CD4-positive, alpha-beta T cell treated with Interleukin-10 for 1 hour (primary cell): ENCODE measurements at places on chromosomes 13 and 19.

GRCh38 chr13:52022356-52022755 is 2.1 kb upstream of the UTP14C start:
- DNase-seq, result no peak

- no peak for DNase-seq
Observed at GRCh38 chr19:10018263-10018662, 5.0 kb downstream of the RDH8 start.

DNA sequence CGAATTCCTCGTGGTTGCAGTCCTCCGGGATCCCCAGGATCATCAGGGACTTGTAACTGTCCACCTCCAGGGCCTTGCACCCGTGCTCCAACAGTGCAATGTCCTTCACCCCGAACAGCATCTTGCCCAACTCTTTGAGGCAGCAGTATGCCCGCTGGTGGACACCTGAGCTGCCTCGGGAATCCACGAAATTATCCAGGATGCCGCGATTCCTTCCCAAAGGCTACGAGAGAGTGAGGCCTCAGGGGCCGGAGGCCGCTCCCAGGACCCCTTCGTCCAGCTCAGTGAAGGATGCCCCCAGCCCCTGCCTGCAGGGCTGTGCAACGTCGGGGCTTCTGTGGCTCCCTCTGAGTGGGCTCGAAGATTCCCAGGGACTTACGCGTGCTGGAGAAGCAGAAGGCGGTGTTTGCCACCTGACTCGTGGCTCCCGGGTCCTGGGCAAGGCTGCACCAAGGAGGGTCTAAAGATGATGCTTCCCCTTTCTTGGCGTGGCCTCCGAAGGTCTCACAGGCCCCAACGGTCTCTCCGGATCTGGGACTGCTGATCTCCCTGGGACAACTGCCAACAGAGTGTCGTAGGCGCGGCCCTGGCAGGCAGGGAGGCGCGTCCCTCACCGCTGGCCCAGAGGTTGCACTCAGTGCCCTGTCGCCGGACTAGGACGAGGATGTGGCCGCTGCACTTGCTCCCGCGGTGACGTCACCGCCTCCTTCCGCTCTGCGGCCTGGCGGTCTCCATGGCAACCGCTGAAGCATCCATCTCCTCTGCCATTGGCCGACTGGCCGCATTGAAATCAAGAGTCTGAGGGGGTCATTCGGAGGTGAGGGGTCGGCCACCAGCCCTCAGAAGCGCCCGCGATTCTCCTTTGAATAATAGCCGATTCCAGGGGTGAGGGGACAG is at the start of gene PNMA8C:
PNMA8C (minus strand) TSS at position 698 of the 897 bp plus-strand sequence; CDS start at position 121, 577 bp downstream.
- peak; percentile 63 for DNase-seq

DNA sequence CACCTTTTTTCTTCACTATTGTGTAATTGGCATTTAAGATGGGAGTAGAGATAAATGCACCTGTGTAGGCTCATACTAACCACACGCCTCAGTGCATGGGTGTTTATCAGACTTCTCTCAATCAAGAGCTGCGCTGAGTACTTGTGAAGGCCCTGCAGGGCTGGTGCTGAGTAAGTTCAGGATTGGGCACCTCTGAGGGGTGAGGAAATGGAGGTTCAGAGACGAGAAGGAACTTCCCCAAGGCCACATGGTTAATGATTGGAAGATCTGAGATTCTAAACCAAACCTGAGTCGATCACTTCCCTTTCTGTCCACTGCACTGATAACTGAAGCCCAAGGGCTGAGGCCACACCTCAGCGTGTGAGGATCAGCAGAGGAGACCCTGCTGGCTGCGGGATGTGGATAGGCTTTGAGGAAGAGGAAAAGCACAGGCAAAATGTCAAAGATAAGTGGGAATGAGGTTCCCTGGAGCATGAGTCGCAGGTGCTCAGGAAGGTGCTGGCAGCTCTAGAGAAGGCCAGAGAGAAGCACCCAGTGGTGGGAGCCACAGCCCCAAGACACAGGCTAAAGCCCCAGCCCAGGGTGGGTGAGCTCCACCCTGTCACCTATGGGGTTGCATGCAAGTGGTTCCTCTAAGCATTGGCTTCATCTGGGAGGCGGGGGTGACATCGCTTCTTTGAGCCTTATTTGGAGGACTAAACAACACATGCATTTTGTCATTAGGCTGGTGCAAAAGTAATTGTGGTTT is 32.3 kb upstream of the GJB6 start:
- DNase-seq, result no peak

GRCh38 chr19:27758626-27759505 is 1454.1 kb downstream of the UQCRFS1 start:
- no peak for DNase-seq

- peak; percentile 49 for DNase-seq
Observed at GRCh38 chr13:44436589-44437337, 63.1 kb downstream of the SERP2 start.

- DNase-seq, result no peak
Observed at GRCh38 chr13:113730831-113731191, 28.2 kb upstream of the TMEM255B start.

DNA sequence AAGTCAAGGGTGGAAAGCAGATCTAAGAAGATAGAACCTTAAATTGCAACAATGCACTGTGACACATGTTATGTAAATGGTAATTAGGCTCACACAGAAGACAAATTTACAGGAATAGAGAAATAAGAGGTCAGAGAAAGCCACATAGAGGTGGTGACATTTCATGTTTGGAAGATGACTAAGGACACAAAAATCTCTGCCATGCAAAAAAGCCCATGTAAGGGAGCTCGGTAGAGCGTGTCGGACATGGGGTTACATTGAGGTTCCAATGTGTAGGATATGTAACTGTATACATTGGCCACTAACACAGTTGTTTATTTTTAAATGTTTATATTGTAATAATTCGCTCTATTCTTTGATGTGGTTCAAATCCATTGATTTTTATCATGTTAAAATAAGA is 33.7 kb downstream of the SUGT1 start:
- DNase-seq, result no peak

DNA sequence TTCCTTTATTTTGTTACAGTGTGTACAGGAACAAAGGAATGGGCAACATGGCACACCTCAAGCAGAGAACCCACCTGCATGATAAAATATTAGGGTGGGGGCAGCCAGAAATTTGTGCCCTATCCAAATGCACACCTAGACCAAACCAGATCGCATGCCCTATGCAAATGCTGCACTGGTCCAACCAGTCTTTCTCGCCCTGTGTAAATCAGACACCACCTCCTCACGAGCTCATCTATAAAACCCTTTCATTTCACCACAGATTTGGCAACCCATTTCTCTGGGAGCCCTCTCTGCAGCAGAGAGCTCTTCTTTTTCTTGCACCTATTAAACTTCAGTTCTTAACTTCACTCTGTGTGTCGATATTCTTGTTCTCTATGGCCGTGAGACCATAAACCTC is 1559.2 kb downstream of the SLITRK1 start:
- no peak for DNase-seq

DNA sequence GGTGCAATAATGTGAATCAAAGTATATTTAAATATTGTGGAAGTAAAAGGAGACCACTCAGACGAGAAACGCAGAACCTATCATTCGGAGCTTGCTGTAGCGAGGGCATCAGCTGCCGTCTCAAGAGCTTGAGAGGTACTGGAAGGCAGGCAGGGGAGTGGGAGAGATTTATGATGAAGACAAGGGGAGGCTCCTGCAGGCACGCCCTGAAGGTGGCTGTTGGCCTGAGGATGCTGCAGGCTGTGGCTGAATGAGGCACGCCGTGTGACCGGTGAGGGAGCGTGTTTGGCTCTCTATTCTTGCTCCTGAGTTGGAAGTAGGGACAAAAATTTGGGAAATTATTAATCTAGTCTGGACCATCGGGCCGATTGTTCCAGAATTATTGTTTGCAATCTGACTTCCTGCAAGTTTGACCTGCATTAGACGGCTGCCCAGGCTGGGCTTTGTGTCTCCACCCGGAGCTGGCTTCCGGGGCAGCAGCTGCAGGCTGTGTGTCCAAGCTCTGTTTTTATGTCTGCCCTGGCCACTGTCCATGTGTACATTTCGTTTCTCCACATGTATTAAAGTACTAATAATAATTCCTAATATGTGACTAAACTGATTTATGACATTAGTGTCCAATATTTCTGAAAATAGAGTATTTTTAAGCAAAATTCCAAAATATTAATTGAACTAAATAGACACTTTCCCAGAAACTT is 91.1 kb upstream of the ANKRD10 start:
- no peak for DNase-seq

- peak; percentile 46 for DNase-seq
Observed at GRCh38 chr19:7550987-7551761, 15.7 kb downstream of the PNPLA6 start.

GRCh38 chr19:7497292-7497691 is 8.5 kb upstream of the PEX11G start:
- DNase-seq, result no peak

GRCh38 chr19:15107061-15108010 is at the start of gene SYDE1:
Gene SYDE1 (plus strand): TSS chr19:15107401. CDS start chr19:15107434, 33 bp downstream.
- DNase-seq, result no peak

DNA sequence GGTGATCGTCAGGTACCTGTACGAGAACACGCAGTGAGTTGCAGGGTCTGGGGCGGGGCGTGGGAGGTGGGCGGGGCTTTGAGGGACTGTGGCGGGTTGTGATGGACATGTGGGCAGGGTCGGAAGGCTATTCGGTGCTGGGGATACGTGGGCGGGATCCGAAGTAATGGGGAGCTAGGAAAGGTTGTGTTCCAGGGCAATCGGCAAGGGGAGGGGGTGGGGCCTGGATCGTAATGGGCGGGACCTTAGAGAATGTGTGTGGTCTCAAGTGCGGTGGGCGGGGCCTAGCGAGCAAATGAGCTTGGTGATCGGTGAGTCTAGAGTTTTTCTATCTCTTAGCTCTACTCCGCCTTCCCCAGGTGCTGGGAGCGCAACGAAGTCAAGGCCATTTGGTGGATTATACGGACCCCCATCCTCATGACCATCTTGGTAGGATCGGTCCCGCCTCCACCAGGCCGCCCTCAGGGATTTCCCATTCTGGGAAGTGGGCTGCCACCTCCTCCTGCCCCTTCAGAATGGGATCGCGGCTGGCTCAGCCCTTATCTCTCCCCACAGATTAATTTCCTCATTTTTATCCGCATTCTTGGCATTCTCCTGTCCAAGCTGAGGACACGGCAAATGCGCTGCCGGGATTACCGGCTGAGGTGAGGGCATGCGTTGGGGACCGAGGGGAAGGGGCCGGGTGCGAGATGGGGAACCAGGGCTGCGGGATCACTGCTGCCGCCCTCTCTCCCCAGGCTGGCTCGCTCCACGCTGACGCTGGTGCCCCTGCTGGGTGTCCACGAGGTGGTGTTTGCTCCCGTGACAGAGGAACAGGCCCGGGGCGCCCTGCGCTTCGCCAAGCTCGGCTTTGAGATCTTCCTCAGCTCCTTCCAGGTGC is 9.6 kb downstream of the GIPR start:
- DNase-seq, result peak; percentile 87

DNA sequence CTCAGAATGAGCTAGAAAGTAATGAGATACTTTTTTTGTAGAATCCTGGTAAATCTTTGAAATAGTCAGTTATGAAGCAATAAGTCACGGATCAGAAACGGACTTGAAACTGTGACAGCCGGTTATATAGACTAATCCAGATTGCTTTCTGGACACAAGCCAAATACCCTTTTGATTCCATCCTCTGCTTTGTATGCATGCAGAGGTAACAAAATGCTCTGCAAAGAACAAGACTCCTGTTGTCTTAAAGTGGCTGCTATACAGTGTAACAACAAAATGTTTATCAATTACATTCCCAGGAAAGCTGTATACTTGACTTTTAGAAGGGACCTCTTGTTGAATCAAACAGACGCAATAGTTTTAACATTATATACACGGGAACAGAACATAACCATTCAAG is 66.5 kb upstream of the STARD13 start:
- DNase-seq, result no peak

DNA sequence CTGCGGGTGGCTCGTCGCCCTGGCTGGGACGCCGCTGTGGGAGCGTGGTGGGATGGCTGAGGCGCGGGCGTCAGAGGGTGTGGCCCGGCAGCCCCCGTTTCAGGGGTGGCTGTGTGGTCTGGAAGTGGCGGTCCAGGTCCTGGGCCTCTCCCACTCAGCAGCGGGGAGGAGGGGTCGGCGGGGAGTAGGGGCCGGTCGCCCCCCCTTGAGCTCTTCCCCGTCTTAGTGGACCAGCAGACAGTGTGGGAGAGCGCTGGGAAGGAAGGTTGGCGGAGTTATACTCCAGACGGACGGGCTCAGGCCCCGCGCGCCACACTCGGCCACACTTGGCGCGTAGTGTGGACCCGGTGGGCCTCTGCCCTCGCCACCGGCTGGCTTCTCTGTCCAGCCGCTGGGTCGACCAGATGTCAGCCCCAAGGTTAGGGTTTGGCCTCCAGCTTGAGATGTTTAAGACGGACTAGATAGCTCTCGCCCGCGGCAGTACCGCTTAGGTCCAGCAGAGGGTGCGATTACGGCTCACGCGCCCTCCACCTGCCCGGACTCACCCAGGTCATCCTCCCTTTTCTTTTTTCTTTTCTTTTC is 21.7 kb upstream of the ZNF429 start:
- peak; percentile 75 for DNase-seq

DNA sequence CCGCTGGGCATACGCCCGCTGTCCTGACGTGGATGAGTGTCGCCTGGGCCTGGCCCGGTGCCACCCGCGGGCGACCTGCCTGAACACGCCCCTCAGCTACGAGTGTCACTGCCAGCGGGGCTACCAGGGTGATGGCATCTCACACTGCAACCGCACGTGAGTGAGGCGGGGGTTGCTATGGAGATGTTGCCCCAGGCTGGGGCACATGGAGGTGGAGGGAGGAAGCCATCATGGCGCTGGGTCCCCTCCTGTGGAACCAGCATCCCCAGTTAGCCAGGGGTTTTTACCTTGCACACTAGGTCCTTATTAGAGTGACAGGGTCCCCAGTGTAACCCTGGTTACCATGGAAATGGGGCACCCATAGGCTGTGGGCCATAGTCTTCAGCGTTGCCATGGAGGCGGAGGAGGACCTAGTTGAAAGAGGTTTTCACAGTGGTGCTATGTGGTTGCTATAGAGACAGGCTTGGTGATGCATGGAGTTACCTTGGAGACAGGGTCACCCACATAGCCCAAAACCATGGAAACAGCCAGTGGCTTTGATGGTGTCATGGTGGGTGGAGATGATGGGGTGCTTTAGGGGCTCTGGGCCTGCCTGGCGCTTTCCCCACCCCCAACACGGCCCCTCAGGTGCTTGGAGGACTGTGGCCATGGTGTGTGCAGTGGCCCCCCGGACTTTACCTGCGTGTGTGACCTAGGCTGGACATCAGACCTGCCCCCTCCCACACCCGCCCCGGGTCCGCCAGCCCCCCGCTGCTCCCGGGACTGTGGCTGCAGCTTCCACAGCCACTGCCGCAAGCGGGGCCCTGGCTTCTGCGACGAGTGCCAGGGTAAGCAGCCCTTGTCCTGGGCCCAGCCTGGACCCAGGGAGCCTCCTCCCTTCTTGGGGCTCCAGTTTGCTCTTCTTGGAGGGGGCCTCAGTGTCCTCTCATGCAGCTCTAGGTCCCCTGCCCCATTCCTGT is 27.1 kb downstream of the MEGF8 start:
- peak; percentile 31 for DNase-seq
